ENCODE measurements at places on chromosomes 3 and 15.

- no peak for DNase-seq
Observed at GRCh38 chr15:61138156-61138555, 90.9 kb downstream of the RORA start.

DNA sequence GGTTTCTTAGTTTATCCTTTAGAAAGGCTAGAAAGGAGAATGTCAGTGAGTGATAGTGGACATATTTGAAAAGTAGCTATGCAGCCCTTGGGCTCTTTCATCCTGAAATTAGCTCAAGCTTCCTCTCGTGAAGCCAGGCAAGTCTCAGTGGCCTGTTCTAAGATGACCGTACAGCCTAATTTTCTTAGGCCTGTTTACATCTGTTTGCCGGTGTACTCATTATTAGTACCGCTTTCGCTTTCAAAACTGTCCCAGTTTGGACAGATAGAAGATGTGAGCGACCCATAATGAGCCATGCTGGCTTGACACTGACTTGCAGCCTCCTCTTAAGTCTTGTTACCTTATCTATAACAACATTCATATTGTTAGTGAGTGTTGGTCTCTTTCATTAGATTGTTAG lies 5.7 kb upstream of the ARL14 start:
- DNase-seq: no peak

DNA sequence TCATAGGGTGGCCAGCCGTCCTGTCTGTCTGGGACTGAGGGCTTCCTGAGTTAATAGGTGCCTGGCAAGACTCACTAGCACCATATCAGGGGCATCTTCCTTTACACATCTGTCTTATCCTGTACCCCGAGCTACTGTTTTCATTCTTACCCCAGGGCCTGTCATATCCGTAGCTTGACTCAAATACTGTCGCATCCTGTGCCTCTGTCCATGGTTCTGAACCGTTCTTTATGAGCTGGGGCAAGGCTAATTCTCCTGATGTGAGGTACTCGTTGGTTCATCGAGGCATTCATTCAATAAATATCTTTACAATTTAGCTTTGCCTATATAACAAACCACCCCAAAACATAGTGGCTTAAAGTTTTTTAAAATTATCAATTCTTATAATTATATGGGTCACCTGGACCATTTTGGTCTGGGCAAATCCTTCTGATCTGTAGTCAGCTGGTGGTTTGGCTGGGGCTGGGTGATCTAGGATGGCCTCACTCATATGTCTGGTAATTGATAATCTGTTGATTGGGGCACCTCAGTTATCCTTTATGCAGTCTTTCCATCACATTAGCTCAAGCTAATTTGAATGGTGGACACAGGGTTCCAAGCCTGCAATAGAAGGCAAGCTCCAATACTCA lies 121.2 kb downstream of the TLE3 start:
- no peak for DNase-seq

GRCh38 chr15:72967811-72968530 lies 84.3 kb upstream of the NEO1 start:
- no peak for DNase-seq

GRCh38 chr15:91973481-91973880 lies 120.0 kb downstream of the SLCO3A1 start:
- DNase-seq: no peak

GRCh38 chr15:64095795-64096667 lies at the start of gene SNX1:
Gene SNX1, plus strand, starts transcription at chr15:64095982. Its CDS starts 32 bp downstream, at chr15:64096014.
- peak; percentile 93 for DNase-seq

DNA sequence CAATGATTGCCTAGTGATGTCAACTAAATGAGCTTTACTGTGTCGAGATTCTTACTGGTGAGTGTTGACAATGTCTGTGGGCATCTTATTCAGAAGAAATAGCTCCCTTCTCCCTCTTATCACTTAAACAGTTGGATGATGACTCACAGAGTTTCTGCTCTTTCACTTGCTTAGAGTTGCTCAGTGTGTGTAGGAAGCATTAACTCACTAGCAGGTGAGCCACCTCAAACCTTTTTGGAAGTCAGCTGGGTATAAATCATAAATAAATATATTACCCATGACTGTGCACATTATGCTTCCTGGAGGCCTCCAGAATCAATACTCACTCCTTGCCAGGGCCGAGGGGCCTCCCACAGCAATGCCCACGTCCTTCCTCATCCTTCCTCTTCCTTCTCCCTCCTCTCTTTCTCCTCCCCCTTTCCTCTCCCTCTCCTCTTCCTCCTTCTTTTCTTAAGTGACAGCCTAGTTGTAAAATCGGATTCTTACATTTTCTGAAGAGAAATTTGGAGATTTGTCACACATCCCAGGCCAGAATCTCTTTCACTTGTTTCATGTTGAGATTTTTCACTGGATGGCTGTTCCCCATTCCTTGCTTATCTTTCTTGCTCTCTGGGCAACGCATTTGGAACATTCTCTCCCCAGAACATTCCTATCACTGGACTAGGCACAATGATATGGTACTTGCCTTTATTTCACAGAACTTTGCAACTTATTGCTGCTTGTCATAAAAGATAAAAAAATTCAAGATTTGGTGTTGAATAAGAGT lies 17.5 kb downstream of the SHC4 start:
- DNase-seq: no peak

GRCh38 chr3:102265720-102266119 lies 169.1 kb upstream of the ZPLD1 start:
- no peak for DNase-seq

DNA sequence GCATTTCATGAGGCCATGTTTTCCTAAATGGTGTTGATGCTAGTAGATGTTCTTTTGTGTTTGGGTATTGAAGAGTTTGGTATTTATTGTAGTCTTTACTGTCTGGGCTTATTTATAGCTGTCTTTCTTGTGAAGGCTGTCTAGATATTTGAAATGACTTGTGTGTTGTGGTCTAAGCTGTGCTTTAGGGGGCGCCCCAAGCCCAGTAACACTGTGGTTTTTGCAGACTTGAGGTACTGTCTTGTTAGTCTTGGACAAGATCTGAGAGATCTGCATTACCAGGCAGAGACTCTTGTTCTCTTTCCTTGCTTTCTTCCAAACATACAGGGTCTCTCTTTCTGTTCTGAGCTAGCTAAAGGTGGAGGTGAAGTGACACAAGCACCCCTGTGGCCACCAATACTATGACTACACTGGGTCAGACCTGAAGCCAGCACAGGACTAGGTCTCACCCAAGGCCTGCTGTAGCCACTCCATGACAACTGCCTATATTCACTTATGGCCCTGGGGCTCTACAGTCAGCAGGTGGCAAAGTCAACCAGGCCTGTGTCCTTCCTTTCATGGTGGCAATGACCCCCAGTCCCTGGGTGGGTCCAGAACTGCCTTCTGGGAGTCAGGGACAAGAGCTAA lies 152.1 kb upstream of the TBC1D5 start:
- DNase-seq: peak; percentile 2

GRCh38 chr15:29220852-29221251 lies 48.8 kb downstream of the NSMCE3 start:
- DNase-seq: no peak

- no peak for DNase-seq
Observed at GRCh38 chr3:114509756-114510155, 215.9 kb downstream of the TIGIT start.

DNA sequence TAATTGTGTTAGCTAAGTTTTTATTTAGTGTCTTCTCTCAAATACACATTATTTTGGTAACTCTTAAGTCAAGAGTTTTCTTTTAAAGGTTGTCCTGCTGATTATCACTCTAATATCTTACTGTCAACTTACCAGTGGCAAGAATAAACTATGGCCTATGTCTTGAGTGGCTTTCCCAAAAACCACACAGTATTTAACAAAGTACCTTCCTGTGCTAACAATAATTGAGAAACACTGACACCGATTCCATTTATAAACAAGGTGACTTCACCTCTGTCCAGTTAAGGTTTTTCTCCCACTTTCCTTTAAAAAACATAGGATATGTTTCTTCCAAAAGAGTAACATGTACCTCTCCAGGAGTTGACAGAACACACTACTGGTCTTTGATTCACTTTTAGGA lies 234.3 kb upstream of the CD96 start:
- DNase-seq: no peak

- no peak for DNase-seq
Observed at GRCh38 chr15:72497402-72497801, 23.3 kb downstream of the ARIH1 start.

- no peak for DNase-seq
Observed at GRCh38 chr3:105780107-105780506, 88.7 kb downstream of the CBLB start.

- no peak for DNase-seq
Observed at GRCh38 chr3:186888569-186888968, 41.8 kb upstream of the ST6GAL1 start.

DNA sequence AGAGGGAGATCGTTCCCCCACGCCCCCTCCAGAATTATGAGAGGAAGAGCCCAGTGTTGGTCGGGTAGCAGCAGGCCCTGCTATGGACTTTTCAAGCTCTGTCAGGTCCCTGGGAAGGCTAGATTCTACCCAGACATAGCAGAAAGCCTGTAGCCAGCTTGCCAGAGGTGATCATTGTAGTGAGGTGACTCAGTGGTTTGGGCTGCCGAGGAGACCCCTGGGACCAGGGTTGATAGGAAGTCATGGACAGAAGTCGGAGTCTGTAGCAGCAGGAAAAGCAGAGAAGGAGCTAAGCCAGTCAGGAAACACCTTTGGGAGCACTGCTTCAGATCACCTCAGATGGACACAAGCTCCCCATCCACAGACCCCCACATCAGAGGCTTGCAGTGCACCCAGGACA lies 67.7 kb downstream of the CCNL1 start:
- no peak for DNase-seq

DNA sequence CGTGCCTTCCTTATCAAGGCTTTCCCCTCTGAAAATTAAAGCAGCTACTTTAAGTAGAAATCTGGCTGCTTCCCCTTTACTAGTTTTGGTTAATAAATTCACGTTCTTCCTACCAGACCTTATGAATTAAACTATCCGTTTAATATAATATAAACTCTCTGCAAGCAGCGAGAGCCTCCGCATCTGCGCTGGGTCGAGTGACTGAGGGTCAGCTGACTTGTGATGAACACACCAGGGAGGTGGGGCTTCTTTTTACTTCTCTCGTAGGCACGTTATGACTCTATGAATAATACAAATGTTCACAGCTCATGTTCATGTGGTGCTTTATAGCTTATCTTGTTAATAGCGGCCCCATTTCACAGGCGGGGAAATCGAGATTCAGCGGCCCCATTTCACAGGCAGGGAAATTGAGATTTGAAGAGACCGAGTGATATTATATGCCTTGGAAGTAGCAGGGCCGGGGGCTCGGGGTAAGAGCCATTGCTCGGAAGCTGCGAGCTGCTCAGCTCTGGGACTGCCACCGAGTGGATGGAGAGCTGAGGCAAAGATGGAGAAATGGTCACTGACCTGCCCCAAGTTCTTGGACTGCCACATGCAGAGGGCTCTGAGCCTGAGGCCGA lies 8.3 kb downstream of the MUC4 start:
- no peak for DNase-seq

- DNase-seq: no peak
Observed at GRCh38 chr3:14441240-14441919, 39.0 kb downstream of the SLC6A6 start.

GRCh38 chr3:66304293-66304692 lies 83.5 kb downstream of the SLC25A26 start:
- DNase-seq: no peak

DNA sequence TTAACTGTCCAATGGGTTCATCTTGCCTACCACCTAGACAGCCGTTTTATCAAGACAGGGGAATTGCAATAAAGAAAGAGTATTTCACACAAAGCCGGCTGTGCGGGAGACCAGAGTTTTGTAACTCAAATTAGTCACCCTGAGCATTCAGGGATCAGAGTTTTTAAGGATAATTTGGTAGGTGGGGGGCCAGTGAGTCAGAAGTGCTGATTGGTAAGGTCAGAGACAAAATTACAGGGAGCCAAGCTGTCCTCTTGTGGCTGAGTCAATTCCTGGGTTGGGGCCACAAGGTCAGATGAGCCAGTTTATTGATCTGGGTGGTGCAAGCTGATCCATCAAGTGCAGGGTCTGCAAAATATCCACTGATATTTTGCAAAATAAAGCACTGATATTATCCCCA lies 29.9 kb upstream of the GPD1L start:
- no peak for DNase-seq

- no peak for DNase-seq
Observed at GRCh38 chr3:124107104-124107890, 115.4 kb upstream of the ROPN1 start.

DNA sequence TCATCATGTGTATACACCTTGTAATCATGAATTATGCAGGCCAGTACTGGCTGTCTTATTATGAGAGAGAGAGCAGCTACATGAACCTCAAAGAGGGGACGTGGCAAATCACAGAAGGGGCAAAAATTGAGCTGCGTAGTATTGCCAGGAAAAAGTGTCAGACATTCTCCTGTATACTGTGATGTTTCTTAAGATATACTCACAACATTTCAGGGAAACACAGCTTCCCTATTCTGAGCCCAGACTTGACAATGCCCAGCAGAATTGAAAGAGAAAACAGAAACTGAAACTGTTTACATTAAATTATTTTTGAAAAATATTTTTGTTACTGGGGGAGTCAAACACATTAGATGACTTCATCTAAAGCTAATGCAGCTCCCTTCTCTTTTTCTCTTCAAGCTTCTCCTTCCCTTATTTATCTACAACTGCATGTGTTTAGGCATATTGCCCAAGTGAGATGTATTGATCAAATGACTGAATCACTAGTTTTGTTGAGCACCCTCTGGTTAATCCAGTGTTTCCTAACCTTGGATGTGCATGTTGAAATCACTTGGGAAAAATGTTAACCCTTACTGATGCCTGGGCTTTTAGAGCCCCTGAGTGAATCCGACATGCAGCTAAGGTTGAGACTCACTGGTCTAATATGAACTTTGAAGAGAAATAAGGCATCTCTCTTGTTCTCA lies 39.5 kb downstream of the CADPS start:
- DNase-seq: no peak

DNA sequence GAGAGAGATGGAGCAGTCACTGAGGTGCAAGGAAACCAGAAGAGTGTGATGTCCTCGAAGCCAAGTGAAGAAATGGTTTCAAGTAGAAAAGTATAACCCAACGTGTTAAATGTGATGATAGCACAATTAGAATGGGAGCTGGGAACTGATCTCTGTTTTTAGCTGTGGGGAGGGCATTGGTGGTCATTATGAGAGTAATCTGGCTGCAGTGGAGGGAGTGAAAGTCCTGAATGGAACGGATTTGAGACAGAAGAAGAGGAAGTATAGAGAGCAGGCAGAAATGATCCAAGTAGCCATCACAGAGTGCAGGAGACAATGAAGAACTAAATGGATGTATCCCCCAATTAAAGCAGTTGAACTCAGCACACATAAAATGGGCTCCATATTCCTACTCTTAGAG lies 235.3 kb downstream of the IGSF11 start:
- DNase-seq: no peak
